ENCODE measurements at places on chromosomes 11 and 22.

- no peak for DNase-seq
Observed at GRCh38 chr22:17777005-17777716, 2.9 kb upstream of the BID start.

- DNase-seq: peak; percentile 89
Observed at GRCh38 chr11:123505546-123506299, 75.7 kb downstream of the GRAMD1B start.

DNA sequence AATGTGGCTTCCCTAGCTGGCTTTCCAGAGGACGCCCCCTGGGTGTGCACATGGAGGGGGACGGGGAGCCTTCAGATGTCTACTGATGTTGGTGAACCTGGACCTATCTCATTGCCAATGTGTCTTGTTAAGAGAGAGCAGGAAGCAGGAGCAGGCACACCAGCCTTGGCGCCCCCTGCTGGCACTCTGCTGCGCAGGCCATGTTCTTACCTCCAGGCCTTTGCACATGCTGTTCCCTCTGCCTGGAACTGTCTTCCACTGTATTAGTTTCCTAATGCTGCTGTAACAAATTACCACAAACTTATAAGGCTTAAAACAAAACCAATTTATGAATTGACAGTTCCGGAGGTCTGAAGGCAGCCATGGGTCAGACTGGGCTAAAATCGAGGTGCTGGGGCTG, 23.6 kb upstream of the MN1 start:
- DNase-seq: no peak

- no peak for DNase-seq
Observed at GRCh38 chr22:22920104-22920654, 32.6 kb downstream of the IGLL5 start.

DNA sequence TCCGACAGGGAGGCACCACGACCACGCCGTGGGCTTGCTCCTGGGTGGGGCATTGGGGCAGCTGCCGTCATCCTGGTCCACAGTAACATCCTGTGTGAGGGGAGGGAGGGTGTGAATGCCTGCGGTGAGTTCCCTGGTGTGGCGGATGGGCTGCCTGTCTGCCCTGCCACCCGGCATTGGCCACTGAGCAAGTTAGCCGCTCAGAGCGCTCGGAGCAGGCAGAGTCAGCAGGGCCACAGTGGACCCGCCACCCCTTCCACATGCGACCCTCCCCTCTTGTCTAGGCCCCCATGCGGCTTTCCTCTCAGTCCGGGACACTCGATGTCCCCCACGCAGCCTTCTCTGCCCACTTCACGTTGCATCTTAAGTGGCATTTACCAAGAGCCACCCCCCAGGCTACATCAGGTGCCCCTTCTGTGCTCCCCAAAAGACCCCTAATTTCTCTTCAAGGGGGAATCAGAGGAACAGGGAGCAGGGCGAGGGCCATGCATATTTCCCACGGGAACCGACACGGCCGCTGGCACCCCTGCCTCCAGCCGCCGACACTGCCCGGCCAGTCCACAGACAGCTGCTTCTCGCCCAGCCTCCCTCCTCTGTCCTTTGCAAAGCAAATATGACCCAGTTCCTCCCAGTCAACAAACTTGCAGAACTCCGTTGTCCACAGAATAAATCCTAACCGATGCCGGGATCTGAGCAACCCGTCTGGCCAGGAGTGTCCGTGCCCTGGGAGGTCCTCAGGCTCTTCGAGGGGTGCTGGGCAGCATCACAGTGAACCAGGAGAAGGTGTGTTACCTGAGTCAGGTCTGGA, 1482.1 kb downstream of the TBC1D22A start:
- DNase-seq: no peak

- no peak for DNase-seq
Observed at GRCh38 chr11:101705972-101706371, 122.2 kb upstream of the TRPC6 start.

DNA sequence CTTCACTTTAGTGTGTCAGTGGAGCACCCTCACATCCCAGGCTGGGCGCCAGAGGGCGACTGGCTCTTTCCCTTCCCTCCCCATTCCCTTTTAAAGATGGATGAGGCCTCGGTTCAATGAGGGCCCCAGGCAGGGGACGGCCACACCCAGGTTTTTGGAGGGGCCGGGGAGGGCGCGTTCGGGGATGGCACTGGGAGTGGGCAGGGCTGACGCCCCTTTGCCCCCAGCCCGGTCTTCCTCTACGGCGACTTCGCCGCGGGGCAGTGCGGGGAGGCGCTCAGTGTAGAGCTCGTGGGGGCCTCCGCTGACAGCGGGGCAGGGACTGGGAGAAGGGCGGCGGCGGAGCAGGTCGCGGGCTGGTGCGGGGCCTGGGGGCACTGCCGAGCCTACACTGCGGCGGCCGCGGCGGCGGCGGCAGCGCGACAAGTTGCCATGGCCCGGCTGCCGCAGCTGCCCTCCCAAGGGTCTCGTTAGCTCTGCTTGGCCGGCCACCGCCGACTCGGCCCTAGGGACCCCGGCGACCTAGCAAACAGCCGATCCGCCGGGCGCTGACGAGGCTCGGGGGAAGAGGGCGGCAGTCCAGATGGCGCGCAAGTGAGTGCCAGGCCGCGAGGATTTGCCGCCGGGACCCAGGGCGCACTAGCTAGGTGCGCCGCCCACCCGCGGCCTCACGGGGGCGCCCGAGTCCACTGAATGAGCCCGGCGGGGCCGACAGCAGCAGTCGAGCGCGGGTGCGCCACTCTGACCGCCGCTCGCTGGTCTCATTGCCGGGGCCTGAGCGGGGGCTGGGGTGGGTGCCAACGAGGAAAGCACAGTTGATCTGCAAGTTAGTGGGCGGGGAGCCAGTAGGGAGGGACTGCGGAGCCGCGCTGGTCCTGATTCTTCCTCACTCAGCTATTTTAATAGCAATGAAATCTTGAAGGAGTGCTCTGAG, 92.7 kb downstream of the RRM1 start:
- DNase-seq: peak; percentile 84

- DNase-seq: peak; percentile 75
Observed at GRCh38 chr11:124415356-124415923, 9.2 kb downstream of the OR8B4 start.

DNA sequence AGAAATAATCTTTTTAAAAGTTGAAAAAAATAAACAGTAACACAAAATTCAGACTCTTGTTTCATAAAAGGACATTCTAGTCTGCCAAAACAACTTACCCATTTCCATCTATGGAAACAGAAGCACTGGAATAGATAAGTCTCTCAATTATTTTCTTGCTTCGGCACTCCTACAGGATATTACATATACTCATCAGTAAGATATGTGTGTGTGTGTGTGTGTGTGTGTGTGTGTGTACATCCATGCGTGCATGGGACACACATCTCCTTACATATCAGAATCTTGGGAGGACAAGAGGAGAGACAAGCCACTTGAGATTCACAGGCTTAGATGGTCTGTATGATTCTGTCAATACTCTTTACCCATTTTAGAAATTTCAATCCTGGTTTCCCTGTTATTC, 144.6 kb downstream of the ATG16L2 start:
- DNase-seq: no peak

DNA sequence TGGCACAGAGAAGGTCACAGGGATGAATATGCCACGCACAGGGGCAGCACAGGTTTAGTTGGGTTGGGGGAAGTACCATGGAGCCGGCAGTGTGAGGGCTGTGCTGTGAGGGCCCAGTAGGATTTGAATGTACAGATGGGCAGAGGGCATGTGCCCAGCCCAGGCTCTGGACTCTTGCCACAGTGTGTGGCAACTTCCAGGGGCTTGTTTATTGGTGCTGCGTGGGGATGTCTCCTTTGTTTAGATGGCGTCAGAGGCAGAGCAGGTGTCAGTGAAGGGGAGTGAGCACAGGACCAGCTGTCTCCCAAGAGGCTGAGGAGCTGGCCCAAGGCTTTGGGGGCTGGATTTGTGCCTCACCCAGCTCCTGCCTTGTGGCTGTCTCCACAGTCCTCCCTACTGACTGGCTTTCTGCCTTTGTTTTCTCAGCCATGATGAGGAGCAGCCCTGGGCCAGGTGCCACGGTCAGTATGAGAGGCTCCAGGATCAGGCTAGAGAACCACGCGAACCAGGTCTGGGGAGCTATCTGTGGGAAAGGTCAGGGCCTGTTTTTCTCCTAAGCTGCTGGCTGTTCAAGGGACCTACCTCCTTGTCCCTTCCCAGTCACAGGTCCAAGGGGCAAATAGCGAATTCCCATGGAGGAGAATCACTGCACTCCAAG, 21.9 kb downstream of the SUN2 start:
- peak; percentile 81 for DNase-seq

DNA sequence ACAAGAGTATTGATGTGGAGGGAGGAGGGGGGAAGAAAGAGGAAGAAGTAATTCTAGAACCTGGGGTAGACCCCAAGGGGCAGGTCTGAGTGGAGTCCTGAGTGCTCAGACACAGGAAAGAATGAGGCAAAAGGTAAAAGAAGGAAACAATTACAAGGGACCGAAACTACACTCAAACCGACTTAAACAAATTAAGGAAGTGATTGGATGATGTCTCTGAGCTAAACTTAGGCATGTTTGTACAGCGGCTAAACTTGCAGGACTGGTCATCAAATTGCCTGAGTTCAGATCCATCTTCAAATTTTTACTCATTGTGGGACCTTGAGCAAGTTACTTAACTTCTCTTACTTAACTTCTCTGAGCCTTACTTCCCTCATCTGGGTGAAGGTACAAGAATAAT, 86.3 kb upstream of the LRRC55 start:
- DNase-seq: no peak

DNA sequence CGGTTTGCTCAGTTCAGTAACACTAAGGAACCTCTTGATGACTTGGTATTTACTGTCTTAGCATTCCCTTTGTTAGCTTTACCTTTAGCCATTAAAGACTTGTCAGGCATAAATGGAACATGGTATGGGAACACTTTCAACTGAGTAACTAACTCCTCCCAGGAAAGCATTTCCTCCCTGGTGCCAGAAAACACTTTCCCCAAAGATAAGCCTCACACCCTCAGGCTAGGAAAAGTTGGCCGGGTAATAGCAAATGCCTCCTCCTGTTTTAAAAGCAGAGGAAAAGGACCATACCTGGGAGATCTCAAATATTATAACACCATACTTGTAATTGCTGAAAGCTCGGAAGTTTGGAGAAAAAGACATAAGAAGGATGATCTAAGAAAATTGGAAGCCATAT, 12.0 kb downstream of the KCNJ11 start:
- DNase-seq: no peak

GRCh38 chr11:81237139-81237538, 1496.5 kb downstream of the FAM181B start:
- peak; percentile 90 for DNase-seq

- no peak for DNase-seq
Observed at GRCh38 chr11:75663808-75664207, 5.0 kb downstream of the MAP6 start.

DNA sequence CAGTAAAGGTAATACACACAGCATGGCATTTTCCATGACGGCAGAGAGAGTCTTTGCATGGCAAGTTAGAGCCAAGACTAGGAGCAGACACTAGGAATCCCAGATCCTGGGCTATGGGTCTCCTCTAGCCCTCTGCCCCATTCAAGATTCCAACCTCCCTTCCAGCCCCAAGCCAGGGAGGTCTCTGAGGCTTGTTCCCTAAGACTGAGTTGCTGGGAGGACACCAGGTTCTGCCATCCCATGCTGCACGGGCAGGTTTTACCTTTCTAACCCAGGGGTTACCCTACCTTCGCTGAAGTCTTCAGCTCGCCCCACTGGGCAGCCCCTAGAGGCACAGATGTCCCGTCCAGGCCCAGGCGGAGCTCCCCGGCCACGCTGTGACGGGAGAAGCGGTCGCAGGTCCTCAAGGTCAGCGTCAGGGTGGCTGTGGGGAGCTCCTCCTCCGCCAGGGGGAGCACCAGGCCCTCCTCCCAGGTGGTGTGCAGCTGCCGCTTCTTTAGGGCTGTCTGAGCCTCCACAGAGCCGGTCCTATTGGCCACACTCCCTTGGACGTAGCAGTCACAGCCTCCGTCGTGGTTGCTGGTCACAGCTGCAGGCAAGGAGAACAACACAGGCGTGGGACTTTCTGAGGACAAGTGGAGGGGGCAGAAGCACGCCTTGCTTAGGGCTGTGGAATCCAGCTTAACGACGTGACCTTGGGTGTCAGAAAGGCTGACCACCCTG, 33.8 kb downstream of the SYT13 start:
- peak; percentile 90 for DNase-seq
